Endothelial cell of umbilical vein (primary cell): ENCODE measurements at places on chromosomes 1 and 21. TPM values are rescaled to one million over a fixed set of nuclear protein-coding genes. Genes with fewer than 3 reads are reported as not detected.

GRCh38 chr1:46041551-46041950, 90.9 kb downstream of the PIK3R3 start:
- no peak for DNase-seq

DNA sequence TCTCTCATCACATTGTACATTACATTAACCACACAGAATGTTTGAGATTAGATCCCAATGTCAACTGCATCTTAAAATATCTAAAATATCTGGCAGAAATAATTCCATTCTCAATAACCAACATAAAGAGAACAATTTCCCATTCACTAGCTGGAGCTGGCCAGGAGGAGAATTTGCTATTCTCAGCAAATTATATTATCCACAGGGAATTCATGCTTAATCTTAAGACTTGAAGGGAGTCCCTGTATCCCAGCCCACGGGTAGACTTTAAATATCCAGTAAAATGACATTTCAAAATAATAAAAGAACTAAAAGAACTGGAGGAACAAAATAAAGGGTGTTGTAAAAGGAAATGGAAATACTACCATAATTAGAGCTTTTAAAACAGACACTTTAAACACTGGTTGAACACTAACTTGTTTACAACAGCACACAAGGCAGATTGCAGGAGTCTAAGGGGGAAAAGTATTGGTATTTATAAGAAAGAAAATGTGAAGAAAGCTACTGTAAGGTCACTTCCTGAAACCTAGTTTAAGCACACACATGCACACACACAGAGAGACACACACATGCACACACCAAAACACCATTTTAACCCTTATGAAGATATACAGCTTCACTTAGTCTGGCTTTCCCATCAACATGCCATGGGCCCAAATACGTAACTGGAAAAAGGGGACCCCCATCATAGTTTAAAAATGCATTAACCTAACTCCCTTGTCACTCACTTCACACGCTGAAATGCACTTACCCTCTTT, 107.0 kb downstream of the PTPN14 start:
- no peak for DNase-seq

DNA sequence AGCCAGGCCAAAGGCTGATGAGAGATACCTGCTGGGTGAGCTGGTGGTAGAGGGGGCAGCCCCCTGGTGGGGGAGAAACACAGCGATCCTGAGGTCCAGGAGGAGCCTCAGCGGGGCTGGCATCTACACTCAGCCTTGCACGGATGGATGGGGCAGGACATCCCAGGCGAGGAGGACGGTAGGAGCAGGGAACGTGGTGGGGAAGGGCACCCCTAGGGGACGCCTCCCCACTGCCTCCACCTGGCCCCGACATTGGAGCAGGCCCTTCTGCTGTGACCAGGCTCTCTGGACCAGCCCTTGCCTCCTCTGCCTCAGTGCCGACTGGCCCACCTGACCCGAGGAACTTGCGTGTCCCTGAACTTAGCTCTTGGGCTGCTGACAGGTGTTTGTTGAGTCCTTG, 6.4 kb upstream of the MMEL1 start:
- DNase-seq: no peak

DNA sequence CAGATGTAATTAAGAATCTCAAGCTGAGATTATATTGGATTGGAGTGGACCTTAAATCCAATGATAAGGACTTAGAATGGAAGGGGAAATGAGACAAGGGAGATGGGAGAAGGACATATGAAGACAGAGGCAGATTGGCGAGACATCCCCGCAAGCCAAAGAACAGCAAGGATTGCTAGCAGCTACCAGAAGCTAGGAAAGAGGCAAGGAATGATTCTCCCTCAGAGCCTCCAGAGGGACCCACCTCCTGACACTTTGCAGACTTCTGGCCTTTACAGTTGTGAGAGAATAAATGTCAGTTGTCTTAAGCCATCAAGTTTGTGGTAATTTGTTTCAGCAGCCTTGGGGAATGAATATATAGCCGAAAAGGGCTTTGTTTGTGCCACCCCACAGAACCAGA, 20.7 kb downstream of the METTL13 start:
- DNase-seq: no peak

GRCh38 chr1:210239349-210240111, 6.9 kb downstream of the SERTAD4 start:
- DNase-seq: peak; percentile 92

DNA sequence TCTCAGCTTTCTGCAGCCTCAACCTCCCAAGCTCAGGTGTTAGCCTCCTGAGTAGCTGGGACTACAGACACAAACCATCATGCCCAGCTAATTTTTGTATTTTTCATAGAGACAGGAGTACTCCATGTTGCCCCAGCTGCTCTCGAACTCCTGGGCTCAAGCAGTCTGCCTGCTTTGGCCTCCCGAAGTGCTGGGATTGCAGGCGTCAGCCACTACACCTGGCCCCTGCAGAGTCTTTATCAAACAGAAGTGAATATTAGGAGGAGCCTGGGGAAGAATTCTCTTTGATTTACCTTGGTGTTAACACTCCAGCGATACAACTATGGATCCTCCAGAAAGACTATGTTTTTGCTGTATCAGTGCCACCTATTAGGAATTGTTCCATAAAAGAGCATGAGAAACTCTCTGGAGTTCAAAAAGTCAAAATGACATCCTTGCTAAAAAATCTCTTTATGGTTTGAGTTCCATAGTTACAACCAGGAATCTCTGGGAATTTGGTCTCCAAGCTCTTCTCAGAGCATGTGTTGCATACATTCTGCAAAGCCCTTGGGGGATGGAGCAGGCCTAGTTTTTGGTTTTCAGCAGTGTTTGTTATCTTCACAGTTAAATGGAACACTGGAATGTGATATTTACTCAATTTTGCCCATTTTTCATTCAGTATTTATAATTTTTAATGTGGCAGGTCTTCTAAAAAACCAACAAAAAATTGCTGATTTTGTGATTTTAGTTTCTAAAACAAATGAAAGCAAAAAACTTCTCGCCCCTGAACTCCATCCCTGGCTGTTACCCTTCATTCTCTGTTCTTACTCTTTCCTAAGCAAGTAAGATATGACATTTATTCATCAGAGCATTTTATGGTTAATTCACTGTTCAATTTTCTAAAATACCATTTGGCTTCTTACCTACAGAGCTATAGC, 77.3 kb downstream of the OLFML2B start:
- DNase-seq: no peak

DNA sequence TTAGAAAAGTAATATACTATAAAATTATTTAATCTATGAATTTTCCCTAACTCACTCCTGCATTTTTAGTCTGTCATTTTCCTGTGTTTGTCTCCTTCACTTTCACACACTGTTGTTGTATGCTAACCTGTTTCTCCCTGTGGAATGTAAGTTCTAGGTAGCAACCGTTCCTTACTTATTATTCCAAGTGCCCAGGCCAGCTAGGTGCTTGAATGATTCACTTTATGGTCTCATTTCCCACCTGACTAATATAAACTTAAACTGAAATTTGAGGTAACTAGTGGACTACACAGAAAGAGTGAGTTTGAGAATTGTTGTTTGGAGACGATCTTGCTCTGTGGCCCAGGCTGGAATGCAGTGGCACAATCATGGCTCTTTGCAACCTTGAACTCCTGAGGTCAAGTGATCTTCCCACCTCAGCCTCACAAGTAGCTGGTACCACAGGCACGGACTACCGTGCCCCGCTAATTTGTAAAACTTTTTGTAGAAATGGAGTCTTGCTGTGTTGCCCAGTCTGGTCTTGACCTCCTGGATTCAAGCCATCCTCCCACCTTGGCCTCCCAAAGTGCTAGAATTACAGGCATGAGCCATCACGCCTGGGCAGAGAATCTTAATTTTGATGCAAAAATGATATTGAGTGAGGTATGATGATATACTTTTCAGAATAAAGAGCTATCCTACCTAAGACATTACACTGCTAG, 1.9 kb downstream of the ZYG11B start:
- no peak for DNase-seq

DNA sequence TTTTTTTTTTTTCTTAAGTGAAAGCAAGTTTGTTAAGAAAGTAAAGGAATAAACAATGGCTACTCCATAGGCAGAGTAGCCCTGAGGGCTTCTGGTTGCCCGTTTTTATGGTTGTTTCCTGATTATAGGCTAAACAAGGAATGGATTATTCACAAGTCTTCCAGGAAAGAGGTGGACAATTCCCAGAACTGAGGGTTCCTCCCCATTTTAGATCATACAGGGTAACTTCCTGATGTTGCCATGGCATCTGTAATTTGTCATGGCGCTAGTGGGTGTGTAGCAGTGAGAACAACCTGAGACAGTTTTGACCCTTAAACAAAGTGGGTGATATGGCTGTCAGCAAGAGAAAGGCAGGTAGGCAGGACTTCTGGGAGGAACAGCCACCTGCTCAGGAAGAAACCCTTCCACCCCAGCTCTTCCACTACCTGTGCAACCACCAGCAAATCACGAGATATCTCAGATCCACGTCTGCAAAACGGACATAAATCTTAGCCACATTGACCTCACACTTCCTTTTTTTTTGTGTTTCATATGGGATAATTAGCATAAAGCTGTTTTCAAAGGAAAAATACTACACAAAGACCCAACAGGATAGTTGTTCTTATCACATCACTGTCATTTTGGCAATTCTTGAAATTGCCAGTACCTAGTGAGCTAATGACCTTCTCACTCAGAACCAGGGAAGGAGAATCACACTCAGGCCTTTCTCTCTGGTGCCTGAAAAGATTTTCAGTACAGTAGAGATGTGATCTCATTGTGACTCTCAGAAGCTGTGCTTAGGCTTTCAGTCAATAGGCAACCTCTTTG, 34.8 kb upstream of the DUSP10 start:
- no peak for DNase-seq

Gene TLCD4
- polyA plus RNA-seq: 0.05 and 0.11 TPM in 2 replicates

Gene TSSK3
- polyA plus RNA-seq: 0.48 and 0.65 TPM in 2 replicates
